Posterior cingulate gyrus (tissue), 11 donors: ENCODE measurements at places on chromosomes 1 and 21.

DNA sequence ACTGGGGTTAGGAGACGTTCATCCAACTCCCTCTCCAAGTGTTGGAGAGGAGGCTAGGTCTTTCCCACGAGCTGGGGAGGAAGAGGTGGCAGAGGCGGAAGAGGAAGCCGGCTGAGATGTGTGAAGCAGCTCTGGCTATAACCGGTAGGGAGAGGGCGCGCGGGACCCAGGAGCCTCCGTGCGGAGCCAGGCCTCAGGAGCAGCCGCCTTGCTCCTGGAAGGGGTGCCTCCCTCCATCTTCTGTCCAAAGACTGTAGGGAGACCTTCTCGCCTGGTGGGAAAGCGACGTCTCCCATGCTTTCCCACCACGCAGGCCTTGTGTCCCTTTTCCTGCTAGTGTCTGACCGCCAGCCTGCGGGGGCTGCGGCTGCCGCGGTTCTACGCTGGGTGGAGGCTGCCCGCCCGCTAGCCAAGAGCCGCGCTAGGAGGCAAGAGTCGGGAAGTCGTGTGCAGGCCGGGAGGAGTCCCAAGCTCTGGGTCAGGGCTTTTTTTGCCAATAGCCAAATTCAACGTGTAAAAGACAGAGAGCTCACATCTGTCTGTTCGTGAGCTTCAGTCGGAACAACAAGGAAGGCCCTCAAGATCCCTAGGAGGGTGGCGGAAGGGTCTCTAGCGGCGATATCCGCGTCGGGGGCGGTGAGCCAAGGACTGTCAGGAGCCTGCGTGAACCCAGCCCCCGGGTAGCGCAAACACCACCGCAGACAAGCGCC is 8.4 kb upstream of the NBPF11 start:
- DNase-seq, result no peak

- DNase-seq, result no peak
Observed at GRCh38 chr1:186424539-186424938, 36.4 kb downstream of the PDC start.

- DNase-seq, result peak; percentile 79
Observed at GRCh38 chr1:160205242-160206035, at the start of gene PEA15. Gene PEA15, plus strand, starts transcription at chr1:160205384. Its CDS starts 6,161 bp downstream, at chr1:160211545.

- DNase-seq, result no peak
Observed at GRCh38 chr1:34369701-34370455, 193.2 kb downstream of the C1orf94 start.

DNA sequence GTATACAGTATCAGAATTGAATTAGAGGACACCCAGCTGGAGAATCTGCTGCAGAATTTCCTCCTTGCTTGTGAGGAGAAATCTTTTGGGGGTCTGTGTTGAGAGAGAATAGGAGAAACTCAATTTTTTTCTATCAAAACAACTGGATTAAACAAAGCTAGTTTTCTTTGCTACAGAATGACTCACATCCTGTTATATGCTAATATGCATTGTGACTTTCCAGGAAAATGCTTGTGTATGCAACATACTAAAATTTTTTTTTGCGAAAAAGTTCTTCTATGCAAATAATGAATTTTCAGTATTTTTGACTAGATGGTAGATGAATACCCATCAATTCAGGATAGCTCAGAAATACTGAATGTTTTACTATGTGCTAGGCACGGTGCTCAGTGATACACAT is 2.2 kb downstream of the VAMP4 start:
- no peak for DNase-seq

- DNase-seq, result no peak
Observed at GRCh38 chr1:156815307-156815826, 1.3 kb downstream of the SH2D2A start.

DNA sequence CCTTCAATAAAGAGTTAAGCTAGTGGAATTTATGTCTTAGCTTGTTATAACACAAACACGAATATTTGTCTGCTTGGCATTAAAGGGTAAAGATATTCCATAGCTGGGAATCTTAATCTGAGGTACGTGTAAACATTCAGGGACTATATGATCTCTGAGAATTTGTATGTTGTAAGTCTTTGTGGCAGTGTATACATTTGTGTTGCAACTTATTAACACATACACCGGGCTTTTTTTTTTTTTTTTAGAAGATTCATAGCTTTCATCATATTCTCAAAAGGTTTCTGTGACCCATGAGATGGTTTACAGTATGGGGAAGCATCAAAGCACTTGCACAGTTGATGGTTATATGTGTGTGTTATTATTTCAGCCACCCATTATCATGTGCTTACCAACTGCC is 3.0 kb downstream of the GGPS1 start:
- no peak for DNase-seq

DNA sequence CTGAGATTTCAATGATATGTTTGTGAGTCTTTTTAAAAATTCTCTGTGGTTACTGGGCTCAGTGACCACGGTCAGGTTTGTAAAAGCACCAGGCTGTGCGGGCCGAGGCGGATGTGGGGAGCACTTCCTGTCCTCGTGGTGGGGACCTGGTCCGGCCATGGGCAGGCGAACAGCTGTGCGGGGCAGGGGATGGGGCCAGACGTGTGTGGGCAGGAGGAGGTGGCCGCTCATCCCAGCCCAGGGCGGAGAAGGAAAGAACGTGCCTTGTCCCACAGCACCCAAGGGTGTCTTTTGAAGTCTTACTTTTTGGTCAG is 5.2 kb upstream of the OXCT2 start:
- peak; percentile 69 for DNase-seq

- DNase-seq, result no peak
Observed at GRCh38 chr1:191804311-191804710, 354.0 kb upstream of the RGS18 start.

GRCh38 chr1:230743899-230744298 is 3.3 kb upstream of the CAPN9 start:
- DNase-seq, result no peak

DNA sequence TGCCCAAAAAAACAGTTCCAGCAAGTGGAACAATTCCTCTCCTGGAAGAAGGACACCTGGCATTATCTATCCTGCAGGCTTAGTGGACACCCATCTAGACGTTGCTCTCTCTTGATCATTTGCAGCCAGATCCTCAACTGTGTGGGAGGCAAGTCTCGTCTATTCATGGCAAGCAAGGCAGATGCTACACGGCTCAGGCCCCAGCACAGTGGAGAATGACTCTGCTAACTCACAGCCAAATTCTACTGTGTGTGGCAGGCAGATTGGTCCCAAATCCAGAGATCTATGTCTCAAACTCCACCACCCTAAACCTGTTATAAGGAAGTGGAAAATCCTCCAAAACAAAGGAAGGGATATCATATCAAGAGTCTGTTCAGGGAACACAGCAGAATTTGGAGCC is 7.0 kb downstream of the TNNT2 start:
- no peak for DNase-seq

DNA sequence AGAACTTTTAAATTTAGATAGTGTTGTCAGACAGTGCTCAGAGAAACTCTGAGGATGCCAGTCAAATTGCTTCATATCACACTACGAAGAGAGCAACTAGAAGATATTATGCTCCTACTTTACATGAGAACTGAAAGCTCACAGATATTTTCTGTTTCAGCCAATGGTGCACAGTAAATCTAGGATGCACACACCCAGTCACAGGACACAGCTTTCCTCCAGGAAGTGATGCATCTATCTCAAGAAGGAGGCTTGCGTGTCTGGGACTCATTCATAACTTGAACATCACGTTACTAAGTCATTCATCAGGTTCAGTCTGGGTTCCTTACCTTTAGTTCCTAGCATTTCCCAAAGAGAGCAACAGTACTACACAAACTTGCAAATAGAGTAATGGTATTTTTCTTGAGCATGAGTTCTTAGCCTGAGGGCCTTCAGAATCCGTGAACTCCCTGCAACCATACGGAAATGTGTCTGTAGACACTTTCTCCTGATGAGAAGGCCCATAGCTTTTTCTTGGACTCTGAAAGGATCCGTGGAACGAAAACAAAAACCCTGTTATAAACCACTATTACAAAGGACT is 12.2 kb downstream of the ZNF697 start:
- no peak for DNase-seq
